Activated CD4-positive, alpha-beta T cell treated with anti-CD3 and anti-CD28 coated beads, Interleukin-2, amount 50 U/mL, for 4 hours (primary cell): ENCODE measurements at places on chromosomes 1 and 21.
A peak's percentile ranks its signal among the peaks of the same experiment; 100 is the strongest.

DNA sequence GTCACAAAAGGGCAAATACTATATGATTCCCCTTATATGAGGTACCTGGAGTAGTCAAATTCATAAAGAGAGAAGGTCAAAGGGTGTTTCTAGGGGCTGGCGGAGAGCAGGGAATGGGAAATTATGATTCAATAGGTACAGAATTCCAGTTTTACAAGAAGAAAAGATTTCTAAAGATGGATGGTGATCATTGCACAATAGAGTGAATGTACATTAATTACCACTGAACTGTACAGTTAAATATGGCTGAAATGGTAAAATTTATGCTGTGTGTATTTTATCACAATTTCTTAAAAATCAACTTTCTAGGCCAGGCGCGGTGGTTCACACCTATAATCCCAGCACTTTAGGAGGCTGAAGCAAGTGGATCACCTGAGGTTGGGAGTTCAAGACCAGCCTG lies 18.1 kb upstream of the TMEM81 start:
- no peak for DNase-seq

GRCh38 chr1:13842497-13842896 lies 142.5 kb downstream of the PRDM2 start:
- DNase-seq, result no peak

DNA sequence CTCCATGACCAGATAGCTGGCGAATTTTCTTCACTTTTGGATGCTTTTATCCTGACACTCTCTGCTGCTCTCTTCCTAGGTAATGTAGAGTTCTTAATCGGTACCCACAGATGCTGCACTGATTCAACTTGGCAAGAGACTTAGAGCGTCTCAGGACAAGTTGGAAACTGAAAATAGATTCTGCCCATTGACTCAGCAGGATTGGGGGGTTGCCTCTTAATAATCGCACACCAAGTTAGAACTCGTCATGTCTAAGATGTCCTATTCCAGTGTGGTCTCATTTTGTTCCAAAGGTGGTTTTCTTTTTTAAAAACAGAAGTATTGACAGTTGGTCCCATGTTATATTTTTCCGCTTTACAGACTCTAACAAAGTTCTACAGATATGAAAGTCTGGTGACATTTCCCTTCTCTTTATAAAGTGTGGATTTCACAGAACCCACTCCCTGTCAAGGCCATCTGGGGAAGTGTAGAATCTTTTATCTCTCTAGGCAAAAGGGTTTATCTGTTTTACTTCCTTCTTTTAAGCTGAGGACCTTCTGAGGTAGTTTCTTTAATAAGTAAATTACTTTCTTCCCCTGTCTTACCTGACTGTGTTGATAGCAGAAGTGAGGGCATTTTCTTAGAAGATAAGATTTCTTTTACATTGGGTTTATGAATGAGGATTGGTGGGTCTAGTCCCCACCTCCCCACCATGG lies 12.1 kb upstream of the DIPK1A start:
- no peak for DNase-seq

DNA sequence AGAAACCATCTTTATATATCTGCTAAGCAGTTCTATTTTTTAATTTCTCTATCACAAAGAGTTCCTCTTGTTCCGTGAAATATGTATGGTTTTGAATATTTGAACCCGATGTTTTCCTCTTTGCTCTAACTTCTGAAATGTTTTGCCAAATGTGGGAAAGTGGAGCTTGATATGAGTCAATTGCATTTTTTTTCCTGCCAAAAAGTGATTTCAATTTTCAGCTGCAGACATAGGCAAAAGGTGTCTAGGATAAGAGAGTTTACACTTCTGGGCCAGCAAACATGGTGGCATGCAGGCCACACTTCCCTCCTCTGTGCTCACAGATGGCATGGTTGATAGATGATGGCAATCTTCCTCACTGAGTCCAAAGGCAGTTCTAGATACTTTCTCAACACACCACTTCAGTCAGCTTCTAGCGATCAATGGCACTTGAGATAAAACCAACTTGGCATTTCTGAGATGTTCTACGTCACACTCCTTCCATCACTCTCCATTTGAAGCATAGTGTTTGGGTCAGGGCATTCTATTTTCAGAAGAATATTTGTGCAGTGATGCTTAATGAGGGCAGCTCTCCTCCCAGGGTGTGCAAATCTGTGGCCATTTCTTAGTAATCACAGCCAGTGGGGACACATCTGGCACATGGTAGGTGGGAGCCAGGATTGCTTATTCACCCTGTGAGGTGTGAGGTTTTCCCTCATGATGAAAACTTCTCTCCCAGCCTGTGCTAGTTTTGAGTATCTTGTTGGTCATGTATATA lies 54.4 kb upstream of the SCAF4 start:
- no peak for DNase-seq

DNA sequence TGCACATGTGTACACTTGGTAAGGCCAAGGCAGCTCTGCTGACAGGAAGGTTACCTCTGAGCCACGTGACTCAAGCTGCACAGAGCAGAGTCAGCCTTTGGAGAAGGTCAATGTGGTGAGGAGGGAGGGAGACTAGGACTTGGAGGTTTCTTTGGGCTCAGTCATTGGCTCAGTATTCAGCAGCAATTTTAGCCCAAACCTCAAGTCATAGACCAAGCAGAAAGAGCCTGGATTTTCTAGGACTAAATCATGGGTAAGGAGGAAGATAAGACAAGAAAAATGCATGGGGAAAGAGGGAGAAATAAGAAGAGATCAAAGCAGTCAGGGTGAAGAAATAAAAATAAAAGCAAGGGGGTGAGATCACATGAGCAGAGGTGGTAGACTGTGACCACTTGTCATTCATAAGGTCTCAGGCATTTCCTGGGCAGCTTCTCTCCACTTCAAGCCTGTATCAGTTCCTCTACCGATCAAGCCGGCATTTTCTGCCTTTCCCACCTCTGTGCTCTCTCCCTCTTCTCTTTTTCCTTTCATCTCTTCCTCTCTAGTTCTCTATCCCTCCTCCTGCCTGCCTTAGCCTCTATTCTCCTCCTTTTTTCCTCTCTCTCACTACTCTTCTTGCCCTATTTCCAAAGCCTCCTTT lies 51.7 kb upstream of the DUSP10 start:
- no peak for DNase-seq

GRCh38 chr1:245858722-245859492 lies 648.2 kb downstream of the SMYD3 start:
- no peak for DNase-seq

DNA sequence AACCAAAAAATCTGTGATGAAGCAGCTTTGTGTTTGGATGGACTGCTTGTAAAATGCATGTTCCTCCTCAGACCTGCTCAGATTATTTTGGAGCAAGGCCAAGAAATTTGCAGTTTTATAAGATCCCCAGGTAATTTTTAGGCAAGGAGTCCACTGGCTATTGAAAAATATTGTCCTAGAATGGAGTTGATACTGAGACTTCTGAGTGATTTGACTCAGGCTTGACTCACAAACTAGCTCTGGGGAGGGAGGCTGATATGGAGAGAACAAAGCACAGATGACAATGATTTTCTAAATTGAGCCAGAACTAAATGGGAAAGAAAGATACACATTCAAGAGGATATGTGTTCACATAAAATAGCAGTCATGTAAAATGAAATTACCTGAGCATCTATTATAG lies 36.7 kb downstream of the AGL start:
- no peak for DNase-seq

DNA sequence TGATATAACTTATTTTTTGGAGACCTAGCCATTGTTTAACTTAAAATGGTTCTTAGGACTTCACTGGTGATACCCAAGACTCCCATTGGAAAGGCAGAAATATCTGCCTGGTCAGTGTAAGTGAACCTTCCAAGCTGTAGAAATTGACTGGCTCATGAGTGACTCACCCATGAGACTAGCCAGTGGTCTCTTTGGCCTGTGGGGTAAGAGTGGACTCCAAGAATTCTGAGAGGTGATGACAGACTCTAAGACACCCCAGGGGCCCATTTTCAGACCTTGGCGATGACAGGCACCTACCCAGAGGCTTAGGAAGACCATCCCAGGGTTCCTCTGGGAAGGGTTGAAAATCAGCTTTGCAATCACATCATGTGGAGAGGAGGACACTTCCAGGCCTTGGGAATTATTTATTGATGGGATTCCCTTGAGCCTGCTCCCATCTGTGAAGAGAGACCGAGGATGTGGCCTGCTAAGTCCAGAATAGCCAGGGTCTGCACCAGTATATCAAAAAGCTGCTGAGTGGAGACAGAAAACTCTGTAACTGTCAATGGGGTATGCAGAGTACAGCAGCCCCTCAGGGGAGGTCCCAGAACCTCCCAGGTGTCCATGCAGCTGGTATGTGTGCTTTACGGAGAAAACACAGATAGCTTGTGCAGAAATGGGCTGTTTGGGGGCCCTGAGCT lies 78.9 kb downstream of the KAZN start:
- DNase-seq, result no peak

DNA sequence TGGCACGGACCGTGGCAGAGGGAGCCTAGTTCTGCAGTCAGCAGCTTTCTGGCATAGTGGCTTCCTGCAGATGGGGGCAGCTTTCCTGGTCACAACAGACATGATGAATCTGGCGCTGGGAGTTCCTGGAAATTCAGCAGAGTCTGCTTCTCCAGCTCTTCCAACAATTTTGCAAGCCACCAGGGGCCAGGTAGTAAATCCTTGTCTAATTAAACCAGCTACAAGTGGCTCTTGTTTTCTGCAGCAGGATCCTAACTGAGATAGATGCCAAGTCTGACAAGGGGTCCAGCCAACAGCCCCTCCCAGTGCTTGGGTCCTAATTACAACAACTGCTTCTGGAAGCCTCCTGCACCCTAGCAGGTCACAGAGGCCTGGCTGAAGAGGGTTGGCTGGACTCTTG lies 35.8 kb downstream of the TRIM62 start:
- DNase-seq, result no peak

DNA sequence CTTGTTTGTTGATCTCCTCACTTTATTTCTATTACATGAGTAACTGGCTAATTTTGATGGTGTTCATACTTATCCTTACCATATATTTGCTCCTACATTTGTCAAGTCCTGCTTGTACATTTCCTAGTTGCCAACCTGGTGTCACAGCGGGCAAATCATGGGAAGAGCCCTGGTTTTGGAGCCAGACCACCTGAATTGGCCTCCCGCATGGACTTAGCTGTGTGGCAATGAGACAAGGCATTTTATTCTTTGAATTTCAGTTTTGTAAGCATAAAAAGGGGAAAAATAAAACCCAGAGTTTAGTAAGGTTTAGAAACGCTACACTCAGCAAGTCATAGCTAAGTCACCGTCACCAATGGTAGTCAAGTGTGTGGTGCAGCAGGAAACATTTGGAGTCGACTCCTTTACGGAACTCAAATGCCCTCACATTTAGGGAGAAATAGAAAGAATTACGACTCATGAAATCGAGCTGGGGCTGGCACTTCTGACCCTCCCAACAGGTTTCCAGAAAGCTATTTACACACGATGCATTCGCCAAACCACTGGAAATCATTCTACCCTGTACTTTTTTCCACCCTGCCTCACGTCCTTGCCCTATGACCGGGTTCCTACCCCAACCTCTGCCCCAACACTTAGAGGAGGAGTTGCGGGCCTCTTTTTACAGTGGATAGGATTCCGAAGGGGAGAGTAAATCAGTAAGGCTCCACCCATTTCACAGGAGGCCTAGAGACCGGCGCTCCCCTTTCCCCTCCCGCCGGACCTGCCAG lies 492 bp upstream of the PGM1 start:
- DNase-seq, result peak; percentile 25

GRCh38 chr1:220770245-220770913 lies 16.3 kb upstream of the MTARC1 start:
- no peak for DNase-seq

- no peak for DNase-seq
Observed at GRCh38 chr1:203930342-203930741, 68.9 kb downstream of the SNRPE start.

- no peak for DNase-seq
Observed at GRCh38 chr1:241553886-241554592, 21.9 kb downstream of the KMO start.

DNA sequence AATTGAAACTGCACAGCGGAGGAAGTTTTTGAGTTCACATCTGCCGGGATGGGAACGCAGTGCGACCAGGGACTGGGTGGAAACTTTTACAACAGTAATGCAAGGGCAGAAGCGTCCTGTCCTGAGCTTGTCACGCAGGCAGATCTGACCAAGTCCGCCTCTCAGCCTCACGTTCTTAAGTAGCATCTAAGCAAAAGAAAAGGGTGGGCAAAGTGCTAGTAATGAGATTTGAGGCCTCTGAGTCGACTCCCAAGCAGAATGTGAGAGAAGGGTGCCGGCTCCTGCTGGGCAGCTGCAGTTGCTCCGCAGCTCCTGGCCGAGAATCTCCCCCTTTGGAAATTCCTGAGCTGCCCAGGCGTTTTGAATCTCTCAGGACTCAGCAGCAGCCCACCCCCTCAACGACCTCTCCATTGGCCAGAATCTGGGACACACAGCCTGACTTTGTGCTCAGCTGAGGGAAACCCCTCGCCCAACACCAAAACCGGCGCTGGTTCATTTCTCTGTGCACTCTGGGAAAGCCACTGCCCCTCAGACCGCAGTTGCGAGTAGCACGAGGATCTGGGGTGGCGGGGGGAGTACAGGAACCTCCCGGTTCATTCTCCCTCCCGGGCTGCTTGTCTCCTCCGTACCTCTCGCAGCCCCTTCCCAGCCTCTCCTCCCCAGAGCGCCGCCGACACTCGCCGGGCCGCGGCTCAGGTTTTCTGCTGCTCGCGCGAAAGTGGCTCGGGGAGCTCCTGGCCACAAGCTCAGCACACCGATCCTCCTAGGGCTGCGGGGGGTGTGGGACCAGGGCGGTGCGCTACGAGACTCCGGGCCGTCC lies 913 bp upstream of the S1PR1 start:
- peak; percentile 57 for DNase-seq

GRCh38 chr21:25501462-25501861 lies 105.8 kb downstream of the MRPL39 start:
- DNase-seq, result no peak
